Stimulated activated CD4-positive, alpha-beta T cell treated with anti-CD3 and anti-CD28 coated beads, TNF-alpha, amount 100 ng/mL, for 4 hours (primary cell): ENCODE measurements at places on chromosomes 13 and 19.

GRCh38 chr19:18090545-18091216, 3.9 kb upstream of the IL12RB1 start:
- DNase-seq, result no peak

GRCh38 chr19:34960940-34961679, 2.9 kb downstream of the ZNF792 start:
- DNase-seq, result no peak

- DNase-seq, result no peak
Observed at GRCh38 chr13:113001241-113002140, 32.5 kb downstream of the MCF2L start.

- DNase-seq, result no peak
Observed at GRCh38 chr13:113437408-113438010, 15.8 kb downstream of the ADPRHL1 start.

DNA sequence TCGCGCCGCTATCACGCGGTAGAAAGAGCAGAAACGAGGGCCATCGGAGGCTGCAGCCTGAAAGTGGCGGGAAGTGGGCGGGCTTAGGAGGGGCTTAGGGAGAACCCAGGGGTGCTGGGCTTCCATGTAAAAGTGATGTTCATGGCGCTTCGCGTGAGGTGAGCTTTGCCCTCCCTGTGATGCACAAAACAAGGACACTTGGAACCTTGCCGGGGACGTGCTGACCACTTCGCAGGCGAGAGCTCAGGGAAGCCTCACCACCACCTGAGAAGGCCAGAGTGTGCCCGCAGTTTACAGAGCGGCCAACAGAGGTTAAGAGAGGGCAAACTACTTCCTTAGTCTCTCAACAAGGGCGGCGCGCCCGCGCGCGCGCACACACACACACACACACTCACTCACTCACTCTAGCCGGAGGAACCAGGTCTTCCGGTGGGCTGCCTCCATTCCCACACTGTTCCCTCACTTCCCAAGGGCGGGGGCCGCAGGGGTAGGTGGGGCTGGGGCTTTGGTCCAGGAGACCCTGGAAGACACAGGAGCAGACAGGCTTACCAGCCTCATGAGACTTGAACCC, 651 bp downstream of the GAPDHS start:
- no peak for DNase-seq

- no peak for DNase-seq
Observed at GRCh38 chr19:30160426-30160825, 211.8 kb upstream of the ZNF536 start.

DNA sequence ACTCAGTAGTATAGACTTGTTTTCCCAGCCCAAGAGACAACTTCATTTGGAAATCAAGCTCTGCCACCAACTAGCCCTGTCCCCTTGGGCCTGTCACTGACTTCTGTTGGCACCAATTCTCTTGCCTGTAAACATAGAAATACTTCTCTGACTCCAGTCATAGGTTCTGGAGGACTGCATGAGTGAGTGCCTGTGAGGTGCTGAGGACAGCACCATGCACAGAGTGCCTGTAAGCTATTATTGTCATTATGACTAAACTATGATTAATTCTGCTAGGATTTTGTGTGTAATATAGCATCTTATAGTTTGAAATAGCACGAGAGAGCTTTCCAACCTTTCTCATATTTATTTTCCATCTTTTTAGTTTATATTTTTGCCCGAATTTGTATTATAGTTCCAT, 247.9 kb downstream of the MYO16 start:
- no peak for DNase-seq

GRCh38 chr13:19766591-19766990, 16.2 kb downstream of the PSPC1 start:
- DNase-seq, result no peak
